ENCODE measurements at places on chromosomes 1 and 21.

- DNase-seq: peak; percentile 49
These were observed 147.5 kb downstream of the PTPRU start for GRCh38 chr1:29383746-29384371.

- DNase-seq: no peak
These were observed 17.8 kb downstream of the COA7 start for GRCh38 chr1:52680353-52680752.

DNA sequence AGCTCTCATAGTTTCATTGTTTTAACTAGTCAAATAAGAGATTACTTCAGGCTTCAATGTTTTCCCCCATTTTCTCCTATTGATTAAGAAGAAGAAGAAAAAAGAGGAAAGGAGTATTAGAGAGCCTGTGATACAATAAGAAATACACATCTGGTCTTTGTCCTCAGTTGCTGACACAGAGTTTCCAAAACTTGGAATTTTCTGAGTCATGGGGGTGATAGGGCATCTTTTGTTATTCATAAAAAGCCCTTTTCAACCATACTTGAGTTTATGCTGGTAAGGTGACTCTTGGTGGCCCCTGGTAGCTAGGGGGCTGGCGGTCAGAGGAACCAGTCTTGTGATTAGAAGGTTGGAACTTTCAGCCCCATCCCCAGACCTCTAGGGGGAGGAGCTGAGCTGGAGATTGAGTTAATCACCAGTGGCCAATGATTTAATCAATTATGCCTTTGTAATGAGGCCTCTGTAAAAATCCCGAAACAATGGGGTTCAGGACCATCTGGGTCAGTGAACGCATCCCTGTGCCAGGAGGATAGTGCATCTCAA, 28.9 kb upstream of the KLF18 start:
- peak; percentile 18 for DNase-seq

GRCh38 chr1:99532276-99532580, 113.7 kb upstream of the PALMD start:
- no peak for DNase-seq

DNA sequence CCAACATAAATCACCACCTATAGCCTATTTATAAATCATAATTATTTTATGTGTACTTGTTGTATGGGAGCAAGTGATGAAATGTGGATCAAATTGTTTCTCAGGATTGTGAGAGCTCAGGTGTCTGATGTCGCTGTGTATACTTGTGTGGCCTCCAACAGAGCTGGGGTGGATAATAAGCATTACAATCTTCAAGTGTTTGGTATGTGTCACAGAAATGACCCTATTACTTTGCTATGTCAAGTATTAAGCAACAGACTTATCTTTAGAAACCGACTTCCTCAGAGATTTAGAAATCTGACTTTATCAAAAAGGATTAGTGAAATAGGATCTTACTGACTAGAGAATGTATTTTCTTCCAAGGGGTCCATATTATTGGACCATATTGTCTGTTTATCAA, 280.9 kb downstream of the TPR start:
- peak; percentile 80 for DNase-seq

DNA sequence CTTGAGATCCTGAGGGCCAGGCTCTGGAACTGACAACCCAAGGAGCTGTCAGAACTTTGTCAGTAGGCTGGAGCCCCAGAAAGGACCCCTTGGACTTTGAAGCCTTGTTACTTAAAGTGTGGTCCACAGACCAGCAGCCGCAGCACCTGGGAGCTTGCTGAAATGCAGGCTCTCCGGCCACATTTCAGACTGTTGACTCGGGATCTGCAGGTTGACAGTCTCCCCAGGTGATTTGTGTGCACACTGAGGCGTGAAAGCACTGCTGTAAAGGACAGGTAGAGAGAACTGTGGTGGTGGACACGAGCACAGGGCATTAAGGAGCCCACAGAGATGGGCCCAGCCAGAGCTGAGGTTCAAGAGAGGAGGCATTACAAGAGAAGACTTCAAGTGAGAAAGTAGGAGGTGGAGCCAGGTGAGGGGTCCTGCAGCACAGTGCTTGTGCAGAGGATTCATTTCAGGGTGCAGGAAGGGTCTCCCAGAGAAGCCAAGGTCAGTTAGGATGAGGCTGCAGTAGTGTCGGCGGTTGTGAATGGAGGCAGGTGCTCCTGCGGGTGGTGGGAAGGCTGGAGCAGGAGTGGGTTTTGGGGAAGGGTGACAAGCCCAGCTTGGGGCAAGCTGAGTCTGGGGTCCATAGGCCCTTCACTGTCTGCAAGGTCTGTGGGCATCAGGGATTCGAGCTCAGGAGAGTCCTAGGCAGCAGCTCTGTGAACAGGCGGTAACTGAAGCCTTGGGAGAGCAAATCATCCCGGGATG, 4.6 kb downstream of the HYI start:
- no peak for DNase-seq

DNA sequence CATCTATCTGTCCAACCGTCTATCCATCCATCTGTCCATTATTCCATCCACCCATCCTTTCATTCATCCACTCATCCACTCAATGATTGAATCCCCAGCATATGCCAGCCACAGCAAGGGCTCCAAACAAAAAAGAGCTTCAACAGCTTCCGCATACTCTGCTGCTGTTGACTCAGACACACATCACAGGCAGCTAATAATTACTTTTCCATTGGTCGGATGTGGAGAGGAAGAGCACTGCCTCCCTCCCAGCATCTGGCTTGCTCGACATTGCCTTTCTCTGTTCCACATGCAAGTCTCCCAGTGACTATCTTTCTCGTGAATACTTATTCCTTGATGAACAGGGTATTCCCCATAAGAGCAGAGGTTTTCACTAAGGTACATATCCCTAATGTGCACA, 176.5 kb downstream of the HIVEP3 start:
- peak; percentile 86 for DNase-seq

GRCh38 chr1:151898519-151898991, 10.8 kb downstream of the THEM4 start:
- peak; percentile 44 for DNase-seq

DNA sequence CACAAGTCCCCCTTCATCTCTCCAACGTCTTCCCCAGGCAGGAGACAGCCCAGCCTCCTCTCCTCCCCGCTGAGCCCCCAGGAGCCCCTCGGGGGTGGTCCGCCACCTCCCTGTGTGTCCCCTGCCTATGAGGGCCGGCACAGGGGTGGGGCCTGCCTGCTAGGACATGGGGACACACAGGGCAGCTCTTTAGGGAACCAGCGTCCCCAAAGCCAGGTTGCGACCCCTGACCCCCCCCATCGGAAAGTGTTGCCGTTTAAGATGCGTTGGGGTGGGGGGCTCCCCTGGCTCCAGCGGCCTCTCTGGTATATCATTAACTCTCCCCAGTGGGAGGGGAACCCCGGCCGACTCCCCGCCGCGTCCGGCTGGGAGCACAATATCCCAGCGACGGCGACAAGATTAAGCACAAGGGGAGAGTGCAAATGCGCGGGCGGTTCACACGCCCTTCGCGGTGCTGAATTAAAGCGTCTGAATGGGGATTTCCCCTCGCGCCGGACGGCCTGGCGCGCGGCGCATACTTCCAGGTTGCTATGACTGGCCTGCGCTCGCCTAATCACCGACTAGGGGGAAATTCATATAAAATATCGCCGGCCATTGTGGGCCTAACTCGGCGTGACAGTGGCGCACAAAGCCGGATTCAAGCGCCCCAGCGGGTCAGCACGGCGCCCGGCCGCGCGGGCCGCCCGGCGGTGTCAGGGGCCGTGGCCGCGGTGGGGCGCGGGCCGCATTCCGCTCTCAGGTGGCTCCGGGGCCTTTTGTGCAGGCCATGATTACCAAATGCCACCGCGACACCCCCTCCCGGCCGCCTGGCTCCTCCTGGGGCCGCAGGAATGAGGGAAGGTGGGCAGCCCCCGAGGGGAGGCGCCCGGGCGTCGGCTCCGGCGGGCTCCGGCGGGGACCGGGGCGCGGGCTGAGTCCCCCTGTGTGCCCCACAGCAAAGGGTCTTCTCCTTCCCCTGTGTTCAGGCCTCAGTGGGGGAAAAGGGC, 30.9 kb downstream of the WNT3A start:
- no peak for DNase-seq
